ENCODE measurements at places on chromosomes 11 and 22. TPM values are rescaled to one million over a fixed set of nuclear protein-coding genes. Genes with fewer than 3 reads are reported as not detected.
A peak's percentile ranks its signal among the peaks of the same experiment; 100 is the strongest.

Gene BCO2
- 14.7 TPM for total RNA-seq

DNA sequence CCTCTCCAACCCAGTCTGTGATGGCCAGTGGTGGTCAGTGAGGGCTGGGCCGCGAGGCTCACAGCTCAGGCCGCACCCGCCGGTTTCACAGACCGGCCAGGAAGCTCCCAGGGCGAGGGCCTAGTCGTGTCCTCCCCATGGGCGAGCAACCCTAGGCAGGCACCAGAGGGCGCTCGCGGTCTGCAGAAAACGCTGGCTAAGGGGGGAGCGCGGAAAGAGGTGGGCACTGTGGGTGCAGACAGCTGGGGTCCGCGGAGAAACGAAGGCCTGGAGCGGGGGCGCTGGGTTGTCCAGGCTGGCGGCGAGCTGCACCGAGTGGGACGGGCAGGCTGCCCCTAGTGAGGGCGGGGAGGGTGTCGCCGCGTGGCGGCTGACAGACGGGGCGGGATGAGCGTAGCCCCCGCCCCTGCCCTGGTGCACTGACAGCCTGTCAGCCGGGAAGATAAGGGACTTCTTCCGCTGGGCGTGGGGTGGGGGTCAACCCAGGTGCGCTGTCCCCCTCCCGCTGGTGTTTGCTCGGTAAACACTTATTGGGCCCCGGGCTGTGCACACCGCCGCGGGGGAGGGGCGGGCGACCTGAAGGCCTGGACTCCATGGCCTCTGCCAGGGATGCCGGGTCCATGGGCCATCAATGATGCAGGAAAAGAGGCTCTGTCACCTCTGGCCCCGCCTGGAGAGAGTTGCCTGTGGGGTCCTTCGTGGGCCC lies 7.5 kb downstream of the GP1BB start:
- peak overlapping the region; percentile 4 for H3K4me3 ChIP-seq
- peak; percentile 64 for DNase-seq
- no peak overlapping the region for H3K27ac ChIP-seq
- H3K36me3 ChIP-seq, result no peaks in the 10 kb centered on the region

- H3K27me3 ChIP-seq, result no peaks in the 10 kb centered on the region
- peak overlapping the region; percentile 87 for H3K4me3 ChIP-seq
These were observed 590 bp downstream of the ATG13 start for GRCh38 chr11:46617972-46618314.

GRCh38 chr22:48894804-48895250 lies 932.8 kb downstream of the BRD1 start:
- no peaks in the 10 kb centered on the region for H3K27me3 ChIP-seq
- no peak for DNase-seq
- H3K36me3 ChIP-seq, result no peaks in the 10 kb centered on the region
- no peak overlapping the region for H3K4me3 ChIP-seq

Gene OR11H1
- total RNA-seq, result not detected

Gene MUC15
- not detected for total RNA-seq

DNA sequence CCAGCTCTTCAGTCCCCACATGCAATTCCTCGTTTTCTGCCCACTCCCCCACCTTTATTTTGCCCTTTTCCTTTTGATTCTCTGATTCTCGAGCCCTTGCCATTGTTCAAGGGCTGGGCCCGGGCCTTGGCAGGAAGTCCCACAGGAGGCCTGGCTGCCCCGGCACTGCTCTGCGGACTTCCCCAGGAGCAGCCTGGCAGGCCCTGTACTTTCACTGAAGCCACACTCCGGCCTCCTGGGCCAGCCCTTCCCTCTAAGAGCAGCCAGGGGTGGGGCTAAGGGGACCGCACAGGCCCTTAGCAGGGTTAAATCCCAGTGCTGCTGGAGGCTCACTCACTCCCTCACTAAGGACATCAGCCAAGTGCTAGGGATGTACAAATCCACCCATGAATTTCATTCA lies 4.1 kb downstream of the LRRC32 start:
- H3K27me3 ChIP-seq, result no peaks in the 10 kb centered on the region
- no peaks in the 10 kb centered on the region for H3K36me3 ChIP-seq
- peaks cover 9% of the 10 kb centered on the region for H3K4me1 ChIP-seq
- peak; percentile 23 for DNase-seq

DNA sequence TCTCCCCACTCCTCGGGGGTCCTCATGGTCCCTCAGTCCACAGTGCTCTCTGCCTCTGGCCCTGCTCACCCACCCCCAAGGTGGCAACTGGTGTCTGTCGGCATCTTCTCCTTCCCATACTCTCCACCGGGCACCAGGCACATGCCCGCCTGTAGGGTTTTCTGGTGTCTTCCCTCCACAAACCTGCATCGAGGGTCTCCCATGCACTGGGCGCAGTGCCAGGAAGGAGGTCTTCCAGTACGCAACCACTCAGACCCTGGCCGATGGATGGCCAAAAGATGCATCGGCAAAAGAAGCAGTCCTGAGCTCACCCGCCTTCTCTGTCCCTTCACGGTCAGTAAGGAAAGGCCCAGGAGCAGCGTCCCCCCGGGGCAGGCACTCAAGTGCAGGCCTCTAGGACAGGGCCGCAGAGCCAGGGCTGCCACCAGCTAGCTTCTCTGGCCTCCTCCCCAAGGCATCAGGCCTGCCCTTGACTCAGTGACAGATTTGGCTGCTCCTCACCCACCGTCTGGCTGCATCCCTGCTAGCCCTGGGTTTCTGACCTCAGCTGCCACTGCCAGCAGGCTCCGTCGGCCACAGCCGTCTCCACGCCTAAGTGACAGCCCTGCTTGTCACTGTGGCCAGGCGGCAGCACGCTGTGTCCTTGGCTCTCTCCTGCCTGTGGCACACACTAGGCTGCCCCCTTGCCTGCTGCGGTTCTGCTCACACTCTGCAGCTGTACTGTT lies 32.1 kb upstream of the IGSF9B start:
- no peak overlapping the region for H3K27ac ChIP-seq
- no peak for DNase-seq
- H3K4me1 ChIP-seq, result no peaks in the 10 kb centered on the region
- H3K4me3 ChIP-seq, result no peak overlapping the region

DNA sequence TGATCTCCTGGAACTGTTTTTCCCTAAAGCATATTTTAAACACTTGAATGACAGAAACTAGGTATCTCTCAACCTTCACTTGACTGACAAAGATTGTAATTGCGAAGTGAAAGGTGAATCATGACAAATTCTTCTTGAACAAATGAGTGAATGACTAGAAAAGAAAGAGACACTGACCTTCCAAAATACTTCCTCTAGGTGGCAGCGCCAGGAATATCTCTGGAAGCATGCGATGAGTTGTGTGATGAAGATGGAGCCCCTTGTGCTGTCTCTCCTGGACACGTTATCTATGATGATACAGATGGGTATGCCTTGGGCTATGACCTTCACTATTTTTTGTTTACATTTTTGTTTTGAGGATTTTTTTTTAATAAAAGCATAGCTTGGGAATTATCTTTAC lies 7.0 kb upstream of the CASP12 start:
- DNase-seq, result no peak
- no peaks in the 10 kb centered on the region for H3K36me3 ChIP-seq
- no peaks in the 10 kb centered on the region for H3K27me3 ChIP-seq
- no peak overlapping the region for H3K27ac ChIP-seq
- H3K4me3 ChIP-seq, result no peak overlapping the region

DNA sequence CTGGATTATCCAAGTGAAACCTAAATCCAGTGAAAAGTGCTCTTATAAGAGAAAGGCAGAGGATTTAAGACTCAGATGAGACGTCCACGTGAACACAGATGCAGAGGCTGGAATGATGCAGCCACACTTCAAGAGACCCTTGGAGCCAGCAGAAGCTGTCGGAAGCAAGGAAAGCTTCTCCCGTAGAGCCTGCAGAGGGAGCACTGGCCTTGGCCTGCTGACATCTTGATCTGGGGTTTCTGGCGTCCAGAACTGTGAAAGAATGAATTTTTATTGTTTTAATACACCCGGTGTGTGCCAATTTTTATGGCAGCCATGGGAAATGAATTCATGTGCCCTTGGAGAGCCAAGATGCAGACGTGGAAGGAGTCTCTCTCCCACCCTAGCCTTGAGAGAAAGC lies 407.0 kb upstream of the B3GAT1 start:
- H3K36me3 ChIP-seq, result no peaks in the 10 kb centered on the region
- no peak overlapping the region for H3K4me3 ChIP-seq
- H3K27ac ChIP-seq, result no peak overlapping the region
- DNase-seq, result no peak
- H3K4me1 ChIP-seq, result no peaks in the 10 kb centered on the region

Gene SPI1
- 73.5 TPM for total RNA-seq

Gene EI24
- 87.1 TPM for total RNA-seq

DNA sequence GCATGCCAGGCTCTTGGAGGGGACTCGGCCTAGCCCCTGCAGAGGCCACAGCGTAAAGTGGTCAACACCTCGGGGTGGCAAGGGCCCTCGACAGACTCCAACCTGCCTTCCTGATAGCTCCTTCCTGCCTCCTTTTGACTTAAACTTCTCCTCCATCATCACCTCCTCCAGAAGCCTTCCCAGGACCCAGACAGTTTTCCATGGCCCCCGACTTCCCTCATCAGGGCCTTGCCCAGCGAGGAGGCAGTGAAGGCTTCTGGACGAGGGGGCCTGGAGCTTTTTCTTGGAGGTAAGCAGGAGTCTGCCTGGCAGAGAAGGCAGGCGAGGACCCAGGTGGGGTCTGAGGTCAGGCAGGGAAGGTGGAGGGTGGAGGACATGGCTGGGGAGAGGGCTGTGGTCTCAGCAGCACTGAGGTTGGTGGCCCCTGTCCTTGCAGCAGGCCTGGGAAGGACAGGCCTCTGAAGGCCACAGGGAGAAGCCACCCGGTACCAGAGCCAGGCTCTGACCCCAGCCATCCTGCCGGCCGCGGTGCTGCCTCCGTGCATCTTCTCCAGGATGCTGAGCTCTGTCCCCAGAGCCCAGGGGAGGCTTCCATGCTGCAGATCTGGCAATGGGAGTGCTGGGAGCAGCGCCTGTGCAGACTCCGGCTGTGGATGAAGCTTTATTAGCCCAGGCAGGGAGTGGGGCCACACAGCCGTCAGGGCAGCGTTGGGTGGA lies 81.4 kb downstream of the WNT7B start:
- no peaks in the 10 kb centered on the region for H3K36me3 ChIP-seq
- H3K4me3 ChIP-seq, result no peak overlapping the region

DNA sequence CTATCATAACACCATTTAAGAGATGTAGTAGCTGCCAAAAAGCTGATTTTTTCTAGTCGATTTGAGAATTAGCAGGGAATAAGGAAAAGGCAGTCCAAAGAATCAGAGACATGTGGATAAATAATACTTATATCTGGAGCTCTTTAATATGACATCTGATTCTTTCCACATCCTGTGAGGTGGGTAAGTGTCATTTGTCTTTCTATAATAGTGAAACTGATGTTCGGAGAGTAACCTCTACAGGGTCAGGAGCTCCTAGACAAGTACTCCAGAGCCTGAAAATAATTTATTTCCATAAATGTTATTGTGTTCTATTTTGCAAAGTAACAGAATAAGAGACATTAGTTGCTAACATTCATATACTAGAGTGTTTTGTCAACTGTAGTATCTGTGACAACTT lies 367.6 kb downstream of the DYNC2H1 start:
- no peaks in the 10 kb centered on the region for H3K4me1 ChIP-seq
- no peak overlapping the region for H3K4me3 ChIP-seq
- no peaks in the 10 kb centered on the region for H3K36me3 ChIP-seq
- no peak overlapping the region for H3K27ac ChIP-seq
- H3K27me3 ChIP-seq, result no peaks in the 10 kb centered on the region
- no peak for DNase-seq

DNA sequence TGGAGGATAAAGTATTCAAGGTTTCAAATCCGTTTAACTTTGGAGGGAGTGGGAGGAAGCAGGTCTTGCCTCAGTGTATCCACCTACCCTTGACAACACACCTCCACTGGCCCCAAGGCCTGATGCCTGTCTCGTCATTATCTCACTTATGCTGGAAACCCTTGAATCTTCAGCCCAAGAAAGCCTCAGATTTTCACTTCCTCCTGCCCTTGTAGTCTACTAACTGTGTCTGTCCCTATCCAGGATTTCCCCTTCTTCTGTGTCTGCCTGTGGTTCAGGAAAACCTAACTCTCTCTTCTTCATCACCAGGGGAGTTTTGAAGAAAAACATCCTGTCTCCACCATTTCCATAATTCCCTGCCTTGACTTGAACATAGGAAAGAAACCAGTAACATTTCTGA lies 56.1 kb downstream of the SYT9 start:
- H3K36me3 ChIP-seq, result no peaks in the 10 kb centered on the region
- H3K4me1 ChIP-seq, result no peaks in the 10 kb centered on the region
- H3K27ac ChIP-seq, result no peak overlapping the region

Gene GP1BB
- total RNA-seq, result 4.5 TPM

DNA sequence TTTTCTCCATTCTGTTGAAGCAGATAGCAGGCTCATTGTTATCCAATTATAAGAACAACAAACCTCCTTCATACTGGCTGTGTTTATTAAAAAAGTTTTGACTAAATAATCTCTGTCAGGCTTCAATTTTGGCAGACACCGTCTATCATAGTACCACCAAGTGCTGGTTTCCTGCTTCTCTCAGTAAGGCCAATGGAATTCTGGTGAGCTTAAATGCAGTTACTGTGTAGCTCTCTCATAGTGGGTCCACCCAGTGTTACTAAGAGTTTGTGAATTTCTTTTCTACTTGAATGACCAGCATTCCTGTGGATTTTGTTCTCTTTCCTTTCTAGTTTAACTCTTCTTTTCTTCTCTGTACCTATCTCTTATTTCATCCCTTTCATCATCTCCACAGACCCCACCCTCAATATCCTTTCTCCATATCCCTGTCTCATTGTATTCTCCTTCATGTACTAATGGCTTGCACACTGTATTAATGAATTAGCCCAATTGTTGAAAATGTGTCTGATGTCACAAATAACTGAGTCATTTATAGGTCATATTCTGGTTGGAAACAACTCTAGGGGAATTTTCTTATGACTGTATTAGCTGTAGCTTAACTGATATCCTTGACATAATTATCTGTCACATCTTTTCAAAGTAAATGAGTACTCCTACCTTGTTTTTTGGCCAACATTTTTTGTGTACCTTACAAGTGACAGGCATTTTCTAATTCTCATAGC lies 372.1 kb downstream of the FAT3 start:
- H3K4me3 ChIP-seq, result no peak overlapping the region
- H3K27ac ChIP-seq, result no peak overlapping the region

Gene ANO5
- 5.1 TPM for total RNA-seq

Gene MYBPC3
- total RNA-seq, result not detected

Gene GRIA4
- total RNA-seq, result not detected

Gene IGF2
- 149 TPM for total RNA-seq

- no peak overlapping the region for H3K27ac ChIP-seq
- no peaks in the 10 kb centered on the region for H3K36me3 ChIP-seq
- H3K27me3 ChIP-seq, result no peaks in the 10 kb centered on the region
- no peak for DNase-seq
- H3K4me1 ChIP-seq, result no peaks in the 10 kb centered on the region
These were observed 313.0 kb downstream of the BRD1 start for GRCh38 chr22:49514641-49515040.

Gene SYT8
- total RNA-seq, result 4.2 TPM

DNA sequence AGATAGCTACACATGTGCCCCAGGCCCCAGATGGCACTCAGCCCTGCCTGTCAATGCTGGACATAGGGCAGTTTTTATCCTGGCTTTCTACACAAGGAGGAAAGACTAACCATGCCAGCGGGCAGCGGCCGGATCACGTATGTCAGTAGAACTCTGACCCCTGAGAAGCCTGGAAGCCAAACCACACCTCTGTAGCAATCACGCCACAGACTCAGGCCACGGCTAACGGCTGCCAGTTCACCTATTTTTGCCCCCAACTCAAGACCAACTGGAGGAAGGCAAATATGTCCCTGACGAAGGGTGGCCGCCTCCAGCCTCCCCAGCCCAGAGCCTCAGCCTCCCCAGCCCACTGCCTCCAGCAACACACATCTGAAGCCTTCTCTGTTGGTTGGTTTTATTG lies 7.2 kb upstream of the CD81 start:
- peaks cover 16% of the 10 kb centered on the region for H3K4me1 ChIP-seq
- H3K27me3 ChIP-seq, result no peaks in the 10 kb centered on the region
- no peak overlapping the region for H3K27ac ChIP-seq
